ENCODE measurements at places on chromosomes 7 and 10. TPM values are rescaled to one million over a fixed set of nuclear protein-coding genes. Genes with fewer than 3 reads are reported as not detected.

DNA sequence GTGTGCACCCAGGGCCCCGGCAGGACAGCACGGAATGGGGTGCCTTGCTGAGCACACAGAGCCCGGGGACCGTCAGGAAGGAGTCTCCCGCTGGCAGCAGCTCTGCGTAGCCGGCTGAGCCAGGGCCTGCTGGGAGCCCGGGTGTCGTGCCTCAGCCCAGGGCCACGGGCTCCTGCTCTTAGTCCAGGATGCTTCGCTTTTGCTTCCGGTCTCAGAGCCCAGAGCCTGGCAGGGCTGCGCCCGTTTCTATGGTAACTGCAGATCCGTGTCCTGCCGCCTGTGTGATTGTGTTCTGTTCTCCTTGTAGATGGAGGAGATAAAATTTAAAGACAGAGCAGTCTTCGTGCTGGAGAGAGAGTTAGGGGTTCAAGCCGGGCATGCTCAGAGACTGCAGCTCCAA is 53.7 kb upstream of the DPYSL4 start:
- no peaks in the 10 kb centered on the region for H3K27me3 ChIP-seq
- H3K4me3 ChIP-seq: no peak overlapping the region
- H3K4me1 ChIP-seq: no peaks in the 10 kb centered on the region
- no peak overlapping the region for H3K27ac ChIP-seq
- H3K36me3 ChIP-seq: peaks cover 2% of the 10 kb centered on the region
- no peak for DNase-seq

DNA sequence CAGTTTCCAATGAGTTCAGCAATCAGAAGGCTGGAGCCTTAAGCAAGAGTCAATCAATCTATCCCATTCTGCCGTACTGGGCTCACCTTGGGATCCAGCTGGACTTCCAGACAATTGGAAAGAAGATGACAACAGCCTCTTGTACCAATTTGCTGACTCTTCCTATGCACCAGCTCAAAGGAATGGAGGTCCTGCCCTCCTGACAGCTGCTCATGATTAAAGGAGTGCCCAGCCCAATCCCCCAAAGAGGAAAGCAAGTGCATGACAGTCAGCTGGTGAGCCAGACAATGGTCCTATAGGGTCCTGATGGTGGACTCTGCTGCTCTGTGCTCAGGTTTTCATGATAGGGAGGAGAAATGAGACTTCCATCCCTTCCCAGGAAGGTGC is 25.1 kb downstream of the VSTM4 start:
- no peak overlapping the region for H3K4me3 ChIP-seq
- no peaks in the 10 kb centered on the region for H3K27me3 ChIP-seq
- H3K27ac ChIP-seq: no peak overlapping the region
- no peak for DNase-seq
- H3K4me1 ChIP-seq: no peaks in the 10 kb centered on the region

DNA sequence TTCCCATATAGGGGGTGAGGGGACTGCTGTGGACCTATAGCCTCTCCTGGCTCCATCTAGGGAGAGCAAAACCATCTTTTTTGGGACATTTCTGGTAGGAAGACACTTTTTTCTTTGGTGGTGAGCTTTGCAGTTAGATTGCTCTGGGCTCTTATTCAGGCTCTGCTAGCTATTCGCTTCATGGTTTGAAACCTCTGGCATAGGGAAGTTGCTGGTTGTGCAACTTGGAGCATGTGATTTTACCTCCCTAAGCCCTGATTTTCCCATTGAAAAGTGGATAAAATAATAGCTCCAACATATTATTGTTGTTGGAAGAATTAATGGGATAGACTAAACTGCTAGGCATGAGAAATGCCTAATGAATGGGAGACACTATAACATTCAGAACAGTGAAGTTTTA is 69.6 kb downstream of the CYP26A1 start:
- no peaks in the 10 kb centered on the region for H3K27me3 ChIP-seq
- no peaks in the 10 kb centered on the region for H3K36me3 ChIP-seq
- H3K27ac ChIP-seq: no peak overlapping the region
- H3K4me1 ChIP-seq: peaks cover 12% of the 10 kb centered on the region
- H3K4me3 ChIP-seq: no peak overlapping the region
- no peak for DNase-seq

- H3K27ac ChIP-seq: no peak overlapping the region
- H3K4me3 ChIP-seq: no peak overlapping the region
- H3K36me3 ChIP-seq: no peaks in the 10 kb centered on the region
- no peak for DNase-seq
- H3K4me1 ChIP-seq: peaks cover 10% of the 10 kb centered on the region
These were observed 103.4 kb downstream of the ITIH5 start for GRCh38 chr10:7563368-7563767.

GRCh38 chr10:123786306-123786705 is 105.3 kb downstream of the CPXM2 start:
- no peaks in the 10 kb centered on the region for H3K27me3 ChIP-seq
- no peak for DNase-seq
- H3K27ac ChIP-seq: no peak overlapping the region
- H3K4me3 ChIP-seq: no peak overlapping the region

DNA sequence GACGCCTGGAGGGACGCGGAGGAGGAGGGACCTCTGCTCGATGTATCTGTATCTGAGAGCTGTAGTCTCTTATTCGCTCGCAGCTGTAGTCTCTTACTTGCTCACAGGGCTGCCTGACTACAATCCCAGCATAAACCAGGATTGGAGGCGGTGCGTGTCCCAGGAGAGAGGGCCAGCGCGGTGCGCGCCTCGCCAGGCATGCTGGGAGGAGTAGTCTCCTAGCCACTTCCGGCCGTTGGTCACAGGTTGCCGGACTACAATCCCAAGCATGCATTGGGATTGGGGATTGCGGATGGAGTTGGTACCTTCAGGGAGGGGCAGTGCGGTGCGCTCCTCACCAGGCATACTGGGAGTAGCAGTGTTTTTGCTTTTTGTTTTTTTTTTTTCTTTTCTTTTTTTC is 421.7 kb upstream of the NUPR2 start:
- H3K27me3 ChIP-seq: no peaks in the 10 kb centered on the region
- DNase-seq: no peak
- H3K4me1 ChIP-seq: no peaks in the 10 kb centered on the region
- no peak overlapping the region for H3K27ac ChIP-seq

- peaks cover 8% of the 10 kb centered on the region for H3K27me3 ChIP-seq
- H3K4me3 ChIP-seq: no peak overlapping the region
- DNase-seq: peak; percentile 55
- H3K27ac ChIP-seq: no peak overlapping the region
- H3K4me1 ChIP-seq: no peaks in the 10 kb centered on the region
- no peaks in the 10 kb centered on the region for H3K36me3 ChIP-seq
These were observed 25.2 kb downstream of the LIPK start for GRCh38 chr10:88731296-88731695.

GRCh38 chr10:60534761-60535389 is 145.2 kb upstream of the ANK3 start:
- no peaks in the 10 kb centered on the region for H3K36me3 ChIP-seq
- DNase-seq: no peak
- H3K27ac ChIP-seq: no peak overlapping the region
- H3K4me1 ChIP-seq: peaks cover 13% of the 10 kb centered on the region
- H3K27me3 ChIP-seq: no peaks in the 10 kb centered on the region

GRCh38 chr10:75038335-75038734 is 73.1 kb upstream of the SAMD8 start:
- H3K27ac ChIP-seq: no peak overlapping the region
- DNase-seq: no peak
- H3K36me3 ChIP-seq: no peaks in the 10 kb centered on the region
- H3K4me3 ChIP-seq: no peak overlapping the region
- no peaks in the 10 kb centered on the region for H3K27me3 ChIP-seq
- no peaks in the 10 kb centered on the region for H3K4me1 ChIP-seq

- H3K27ac ChIP-seq: no peak overlapping the region
- H3K36me3 ChIP-seq: no peaks in the 10 kb centered on the region
- H3K27me3 ChIP-seq: no peaks in the 10 kb centered on the region
- peak overlapping the region; percentile 21 for H3K4me3 ChIP-seq
- H3K4me1 ChIP-seq: peaks cover 16% of the 10 kb centered on the region
- no peak for DNase-seq
These were observed 93.9 kb downstream of the CHN2 start for GRCh38 chr7:29288181-29289091.

DNA sequence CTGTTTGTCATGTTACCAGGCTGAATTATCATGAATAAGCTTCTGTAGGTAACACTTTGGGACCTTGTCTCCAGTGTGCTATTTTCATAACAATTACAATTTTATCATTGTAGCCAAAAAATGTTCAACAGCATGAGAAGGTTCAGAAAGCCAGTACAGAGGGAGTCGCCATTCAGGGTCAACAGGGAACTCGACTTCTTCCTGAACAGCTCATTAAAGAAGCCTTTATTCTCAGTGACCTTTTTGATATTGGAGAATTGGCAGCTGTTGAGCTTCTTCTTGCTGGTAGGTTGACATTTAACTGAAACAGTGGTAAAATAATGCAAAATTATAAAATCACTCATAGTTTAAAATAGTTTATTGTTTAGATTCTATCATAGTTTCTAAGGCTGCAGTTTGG is 15.8 kb downstream of the NUP205 start:
- H3K4me1 ChIP-seq: no peaks in the 10 kb centered on the region
- no peak overlapping the region for H3K27ac ChIP-seq
- H3K4me3 ChIP-seq: no peak overlapping the region

GRCh38 chr10:16297642-16298041 is 139.2 kb upstream of the PTER start:
- no peaks in the 10 kb centered on the region for H3K4me1 ChIP-seq
- H3K4me3 ChIP-seq: no peak overlapping the region
- DNase-seq: no peak
- H3K27me3 ChIP-seq: no peaks in the 10 kb centered on the region
- H3K36me3 ChIP-seq: no peaks in the 10 kb centered on the region

DNA sequence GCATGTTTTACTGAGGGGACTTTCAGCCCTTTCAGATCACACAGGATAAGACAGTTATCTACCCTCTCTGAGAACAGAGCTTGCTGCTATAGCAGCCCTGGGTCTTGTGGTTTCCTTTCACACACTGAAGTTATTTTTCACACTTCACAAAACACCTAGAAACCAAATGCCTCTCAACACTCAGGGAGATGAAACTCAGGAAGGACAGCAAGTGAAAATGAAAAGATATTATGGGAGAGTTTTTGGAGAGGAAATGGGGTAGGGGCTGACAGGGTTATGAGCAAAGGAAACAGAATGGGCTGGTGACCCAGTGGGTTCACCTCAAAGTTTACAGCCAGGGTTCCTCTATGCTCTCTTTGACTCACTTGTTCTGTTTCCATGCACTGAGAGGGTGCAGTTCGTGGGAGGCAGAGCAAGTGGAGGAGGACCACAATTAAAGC is 17.0 kb upstream of the GIMAP2 start:
- DNase-seq: no peak
- H3K4me3 ChIP-seq: no peak overlapping the region
- no peaks in the 10 kb centered on the region for H3K36me3 ChIP-seq
- H3K27ac ChIP-seq: no peak overlapping the region
- H3K27me3 ChIP-seq: no peaks in the 10 kb centered on the region

GRCh38 chr10:3342771-3343170 is 170.2 kb upstream of the PITRM1 start:
- no peaks in the 10 kb centered on the region for H3K36me3 ChIP-seq
- H3K27me3 ChIP-seq: no peaks in the 10 kb centered on the region
- H3K4me3 ChIP-seq: no peak overlapping the region
- H3K27ac ChIP-seq: no peak overlapping the region
- DNase-seq: no peak

- peak; percentile 95 for DNase-seq
- no peaks in the 10 kb centered on the region for H3K4me1 ChIP-seq
- H3K4me3 ChIP-seq: no peak overlapping the region
- H3K27ac ChIP-seq: no peak overlapping the region
- H3K36me3 ChIP-seq: peaks cover 4% of the 10 kb centered on the region
- no peaks in the 10 kb centered on the region for H3K27me3 ChIP-seq
These were observed 57.8 kb downstream of the COL26A1 start for GRCh38 chr7:101420436-101420835.

DNA sequence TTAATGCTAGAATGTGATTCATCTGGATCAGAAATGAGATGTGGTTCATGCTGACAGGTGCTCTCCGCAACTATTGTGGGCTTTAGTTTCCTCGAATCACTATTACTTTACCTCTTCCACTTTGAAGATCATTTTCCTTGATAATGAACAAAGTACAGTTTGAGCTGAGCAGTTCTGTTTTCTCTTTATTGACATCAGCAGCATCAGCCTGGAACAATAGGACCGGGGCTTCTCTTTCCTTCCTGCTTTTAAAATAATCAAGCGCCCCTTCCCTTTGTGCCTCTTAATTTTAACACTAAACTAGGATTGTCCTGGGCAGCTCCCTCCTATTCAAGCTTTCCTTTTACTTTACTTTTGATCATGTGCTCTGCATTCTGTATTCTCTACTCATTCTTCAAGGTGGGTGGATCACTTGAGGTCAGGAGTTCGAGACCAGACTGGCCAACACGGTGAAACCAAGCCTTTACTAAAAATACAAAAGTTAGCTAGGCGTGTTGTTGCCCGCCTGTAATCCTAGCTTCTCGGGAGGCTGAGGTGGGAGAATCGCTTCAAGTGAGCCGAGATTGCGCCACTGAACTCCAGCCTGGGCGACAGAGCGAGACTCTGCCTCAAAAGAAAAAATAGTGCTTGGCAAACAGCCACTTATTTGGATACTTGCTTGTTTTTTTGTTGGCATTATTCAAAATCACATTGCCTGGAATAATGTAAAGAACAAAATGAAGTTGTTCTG is 67.0 kb upstream of the RHEB start:
- no peak overlapping the region for H3K4me3 ChIP-seq
- H3K36me3 ChIP-seq: peaks cover 6% of the 10 kb centered on the region
- H3K4me1 ChIP-seq: no peaks in the 10 kb centered on the region
- H3K27me3 ChIP-seq: no peaks in the 10 kb centered on the region
- no peak for DNase-seq

GRCh38 chr10:122475100-122475499 is 13.7 kb downstream of the HTRA1 start:
- H3K27me3 ChIP-seq: peaks cover 6% of the 10 kb centered on the region
- DNase-seq: no peak
- H3K36me3 ChIP-seq: no peaks in the 10 kb centered on the region
- H3K27ac ChIP-seq: peak overlapping the region; percentile 97
- H3K4me3 ChIP-seq: no peak overlapping the region

DNA sequence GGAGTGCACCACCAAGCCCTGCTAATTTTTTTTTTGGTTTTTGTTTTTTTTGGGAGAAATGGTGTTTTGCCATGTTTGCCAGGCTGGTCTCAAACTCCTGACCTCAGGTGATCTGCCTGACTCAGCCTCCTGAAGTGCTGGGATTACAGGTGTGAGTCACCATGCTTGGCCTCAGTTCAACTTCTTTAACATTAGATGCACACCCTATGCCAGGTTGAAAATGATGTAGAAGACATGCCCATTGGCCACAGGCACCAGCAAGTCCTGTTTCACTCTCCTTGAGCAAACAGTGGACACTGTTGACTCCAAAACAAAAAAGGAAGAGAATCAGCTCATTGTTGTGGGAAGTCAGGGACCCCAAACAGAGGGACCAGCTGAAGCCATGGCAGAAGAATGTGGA is 1205.3 kb downstream of the REEP3 start:
- H3K4me1 ChIP-seq: no peaks in the 10 kb centered on the region
- no peak for DNase-seq
- no peaks in the 10 kb centered on the region for H3K36me3 ChIP-seq
- H3K27me3 ChIP-seq: no peaks in the 10 kb centered on the region

The ANXA8 gene
- total RNA-seq: 0.19 TPM

The LMBR1 gene
- total RNA-seq: 63.5 TPM

The ACTR3C gene
- 0.92 TPM for total RNA-seq

The MYL10 gene
- total RNA-seq: not detected

The UPK3B gene
- total RNA-seq: 1.2 TPM

The TMEM236 gene
- not detected for total RNA-seq

The SFTPA1 gene
- not detected for total RNA-seq

The MAGI2 gene
- total RNA-seq: 28.8 TPM

The ZCCHC24 gene
- 7.6 TPM for total RNA-seq

The C10orf143 gene
- 3.5 TPM for total RNA-seq

All from endodermal cell (in vitro differentiated cells).